ENCODE measurements at places on chromosomes 6 and 20.
A peak's percentile ranks its signal among the peaks of the same experiment; 100 is the strongest.

DNA sequence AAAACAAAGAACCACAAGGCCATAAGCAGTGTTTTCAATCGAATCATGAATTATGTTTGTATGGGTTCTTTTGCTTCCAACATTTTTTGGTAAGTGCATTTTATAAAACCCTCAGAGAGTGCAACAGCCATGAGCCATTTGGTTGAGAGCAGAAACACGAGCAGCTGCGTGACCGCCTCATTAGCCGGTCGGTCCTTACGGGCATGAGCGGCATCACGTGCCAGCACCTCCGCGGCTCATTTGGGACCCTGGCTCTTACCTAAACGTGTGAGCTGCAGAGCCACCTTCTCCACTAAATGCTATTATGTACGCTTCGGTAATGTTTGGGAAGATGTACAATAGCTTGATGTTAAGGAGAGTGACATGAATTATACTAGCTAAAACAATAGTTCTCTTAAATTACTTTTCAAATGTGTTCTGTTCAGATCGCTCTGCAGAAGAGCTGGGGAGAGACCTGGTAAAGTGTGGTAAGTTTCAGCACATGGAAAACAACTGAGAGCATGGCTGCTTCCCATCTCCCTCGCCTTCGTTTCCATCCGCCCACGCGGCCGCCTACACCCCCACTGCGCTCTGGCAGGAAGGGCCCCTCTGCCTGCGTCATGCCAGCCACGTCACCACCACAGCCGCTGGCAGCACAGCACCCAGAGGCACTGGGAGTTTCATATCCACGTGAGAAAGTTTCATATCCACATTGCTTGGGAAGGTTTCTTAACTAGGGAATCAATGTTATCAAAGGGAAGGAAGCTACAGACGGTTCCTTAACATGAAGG, 23.7 kb upstream of the PDE10A start:
- DNase-seq, result no peak

DNA sequence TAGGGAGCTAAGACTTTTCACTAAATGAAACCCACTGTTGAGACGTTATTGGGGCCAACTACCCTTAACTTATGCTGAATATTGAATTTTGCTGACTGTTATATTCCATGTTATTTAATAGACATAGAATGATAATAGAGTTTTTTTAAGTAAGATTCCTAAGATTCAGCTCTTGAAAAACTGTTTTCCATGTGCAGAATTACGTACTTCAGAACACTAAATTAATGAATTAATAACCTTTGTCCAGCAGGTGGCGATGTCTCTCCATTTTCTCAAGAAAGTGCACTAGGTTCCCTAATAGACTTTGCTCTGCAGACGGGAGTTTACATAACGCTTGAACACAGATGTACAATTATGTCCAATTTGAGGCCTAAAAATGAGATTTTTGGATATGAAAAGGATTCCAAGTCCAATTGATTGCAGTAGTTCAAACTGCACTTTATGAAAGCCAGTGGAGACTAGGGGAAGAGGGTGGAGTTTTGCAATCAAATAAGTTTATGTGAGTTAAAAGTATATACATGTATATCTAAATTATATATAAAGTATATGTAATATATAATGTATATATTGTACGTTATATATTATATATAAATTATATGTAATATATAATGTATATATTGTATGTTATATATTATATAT, 282.1 kb downstream of the UST start:
- peak; percentile 82 for DNase-seq

GRCh38 chr6:28081486-28081751, 1.1 kb downstream of the ZNF165 start:
- DNase-seq, result no peak

DNA sequence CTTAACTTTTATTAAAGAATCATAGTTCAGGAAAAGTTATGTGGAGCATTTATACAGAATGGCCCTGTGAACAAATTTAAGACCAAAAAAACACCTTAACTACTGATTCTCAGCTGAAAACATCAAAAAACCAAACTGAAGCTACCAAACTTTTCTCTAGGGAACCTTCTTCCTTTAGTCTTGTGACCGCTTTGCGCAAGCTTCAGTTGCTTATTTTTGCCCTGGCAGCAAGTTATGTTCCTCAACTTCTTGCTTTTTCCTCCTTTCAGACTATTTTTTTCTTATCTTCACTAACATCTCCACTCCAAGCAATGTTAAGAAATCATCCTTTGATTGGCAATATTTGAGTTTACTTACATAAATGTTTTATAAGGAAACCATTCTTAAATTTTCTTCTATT, 100.1 kb downstream of the MYB start:
- no peak for DNase-seq

- no peak for DNase-seq
Observed at GRCh38 chr6:45415315-45415714, 37.6 kb upstream of the SUPT3H start.

DNA sequence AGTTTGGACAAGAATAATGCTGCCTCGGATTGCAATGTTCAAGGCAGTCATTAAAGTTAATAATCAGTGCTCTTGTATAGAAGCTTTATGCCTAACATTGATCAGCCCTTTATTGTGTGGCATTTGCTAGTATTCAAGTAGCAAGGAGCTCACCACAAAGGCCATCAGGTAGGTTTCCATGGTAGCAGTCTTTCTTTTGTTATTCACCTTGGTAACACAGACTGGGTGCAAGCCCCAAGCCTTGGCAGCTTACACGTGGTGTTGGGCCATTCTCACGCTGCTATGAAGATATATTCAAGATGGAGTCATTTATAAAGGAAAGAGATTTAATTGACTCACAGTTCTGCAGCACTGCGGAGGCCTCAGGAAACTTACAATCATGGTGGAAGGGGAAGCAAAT, 149.3 kb downstream of the ADAT2 start:
- DNase-seq, result no peak

DNA sequence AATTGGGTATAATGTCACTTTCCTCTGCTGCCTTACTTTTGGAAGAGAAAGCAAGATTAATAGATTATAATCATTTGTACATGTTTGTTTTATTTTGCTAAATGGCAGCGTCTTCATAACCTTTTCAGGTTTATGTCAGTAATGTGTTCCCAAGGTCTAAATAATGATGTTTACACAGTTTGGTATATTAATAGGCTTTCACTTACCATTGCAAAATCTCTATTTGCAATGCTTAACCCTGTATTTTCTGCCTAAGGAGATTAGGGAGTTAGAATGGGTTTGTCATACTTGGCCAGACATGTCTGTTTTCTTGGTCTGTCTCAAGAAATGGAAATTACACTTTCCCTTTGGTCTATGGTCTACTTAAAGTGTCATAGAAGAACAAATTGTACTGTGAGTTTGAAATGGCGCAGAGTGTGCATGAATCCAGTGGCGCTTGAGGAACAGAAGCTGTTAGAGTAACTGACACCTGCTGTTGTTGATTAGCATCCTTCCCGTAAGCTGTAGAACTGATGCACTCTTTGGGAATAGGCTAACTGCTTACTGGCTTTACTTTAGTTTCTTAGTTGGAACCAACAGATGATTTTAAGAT, 261.1 kb downstream of the SAMD5 start:
- DNase-seq, result no peak

DNA sequence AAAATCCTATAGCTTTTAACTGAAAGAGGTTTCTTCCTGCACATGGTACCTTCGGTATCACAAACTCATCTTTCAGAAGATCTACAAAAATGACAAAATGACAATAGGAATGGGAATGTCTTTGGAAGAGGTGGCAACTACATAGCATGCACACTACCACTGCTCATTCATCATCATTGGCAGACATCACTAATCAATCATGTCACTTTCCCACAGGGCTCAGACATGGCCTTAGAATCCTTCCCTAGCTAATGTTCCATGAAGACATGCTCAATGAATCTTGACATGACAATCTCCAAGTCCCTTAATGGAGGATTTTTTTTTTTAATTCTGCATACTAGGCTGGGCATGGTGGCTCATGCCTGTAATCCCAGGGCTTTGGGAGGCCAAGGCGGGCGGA, 3.2 kb upstream of the PGC start:
- no peak for DNase-seq

GRCh38 chr6:127606131-127606562, 29.2 kb downstream of the C6orf58 start:
- peak; percentile 11 for DNase-seq

- no peak for DNase-seq
Observed at GRCh38 chr6:26270486-26270861, 94.5 kb upstream of the BTN3A2 start.

GRCh38 chr20:4569092-4569491, 152.6 kb upstream of the PRND start:
- DNase-seq, result no peak

- DNase-seq, result no peak
Observed at GRCh38 chr6:127458222-127458621, 967 bp downstream of the KIAA0408 start.

GRCh38 chr20:26243731-26244130, 547.1 kb upstream of the ZNF337 start:
- no peak for DNase-seq

DNA sequence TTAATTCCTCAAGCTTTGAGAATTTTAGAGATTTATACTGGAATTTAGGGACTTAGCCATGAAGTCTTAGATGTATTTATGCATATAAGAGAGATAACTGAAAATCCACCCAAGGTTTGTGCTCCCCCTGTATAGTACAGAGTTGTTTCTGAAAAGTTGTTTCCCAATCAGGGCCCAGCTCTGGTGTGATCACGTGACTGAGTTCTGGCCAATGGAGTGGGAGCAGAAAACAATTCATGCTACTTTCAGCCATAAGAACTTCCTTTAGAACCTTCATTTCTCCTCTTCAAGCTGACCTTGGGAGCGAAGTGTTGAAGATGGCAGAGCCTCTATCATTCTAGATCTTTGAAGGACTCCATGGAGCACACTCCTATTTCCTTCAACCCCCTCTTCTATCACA, 151.0 kb downstream of the RCAN2 start:
- DNase-seq, result no peak

GRCh38 chr6:108937170-108937569, 88.9 kb downstream of the ARMC2 start:
- DNase-seq, result no peak

GRCh38 chr6:160691617-160692016, 10.4 kb upstream of the PLG start:
- no peak for DNase-seq

DNA sequence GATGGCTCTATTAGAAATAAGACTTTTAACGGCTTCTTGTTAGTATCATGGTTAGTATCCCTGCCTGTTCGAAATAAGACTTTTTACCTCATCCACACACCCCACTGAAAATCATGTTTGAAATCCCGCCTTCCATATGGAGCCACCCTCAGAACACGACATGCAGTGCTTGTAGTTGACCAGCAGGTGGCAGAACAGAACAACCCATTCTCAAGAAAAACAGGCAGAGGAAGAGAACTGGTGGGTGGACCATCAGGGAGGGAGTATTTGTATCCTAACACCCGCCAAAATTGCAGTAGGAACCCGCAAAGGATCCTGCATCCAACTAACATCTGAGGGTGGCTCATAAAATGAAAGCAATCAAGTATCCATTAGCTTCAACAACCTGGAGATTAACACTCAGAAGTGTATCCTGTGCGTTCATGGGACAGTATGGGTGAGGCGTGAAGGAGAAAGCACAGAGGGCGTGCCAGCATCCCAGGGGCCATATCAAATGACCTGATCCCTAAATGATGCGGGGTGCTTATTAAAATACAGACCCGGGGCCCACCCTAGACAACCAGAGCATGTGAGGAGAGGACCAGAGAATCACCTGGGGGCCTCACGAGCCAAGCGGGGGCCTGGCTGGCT, 89.6 kb upstream of the NHSL1 start:
- DNase-seq, result peak; percentile 78

DNA sequence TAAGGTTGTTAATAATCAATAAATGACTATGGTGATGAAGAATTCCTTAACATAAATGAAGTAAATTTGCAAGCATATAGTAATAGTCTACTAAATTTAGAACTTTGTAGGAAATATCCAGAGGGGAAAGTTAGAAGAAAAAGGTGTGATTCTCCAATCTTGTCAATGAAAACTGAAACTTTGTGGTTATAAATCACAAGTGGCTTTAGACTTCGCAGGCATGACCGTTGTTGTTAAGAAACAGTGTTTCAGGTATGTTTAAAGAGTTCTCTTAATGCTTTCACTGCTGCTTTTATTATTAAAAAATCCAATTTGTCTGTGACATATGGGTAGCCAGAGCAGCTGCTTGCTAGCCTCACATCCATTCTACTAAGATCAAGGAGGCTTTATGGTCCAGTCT, 475.6 kb upstream of the ADGRB3 start:
- DNase-seq, result no peak

DNA sequence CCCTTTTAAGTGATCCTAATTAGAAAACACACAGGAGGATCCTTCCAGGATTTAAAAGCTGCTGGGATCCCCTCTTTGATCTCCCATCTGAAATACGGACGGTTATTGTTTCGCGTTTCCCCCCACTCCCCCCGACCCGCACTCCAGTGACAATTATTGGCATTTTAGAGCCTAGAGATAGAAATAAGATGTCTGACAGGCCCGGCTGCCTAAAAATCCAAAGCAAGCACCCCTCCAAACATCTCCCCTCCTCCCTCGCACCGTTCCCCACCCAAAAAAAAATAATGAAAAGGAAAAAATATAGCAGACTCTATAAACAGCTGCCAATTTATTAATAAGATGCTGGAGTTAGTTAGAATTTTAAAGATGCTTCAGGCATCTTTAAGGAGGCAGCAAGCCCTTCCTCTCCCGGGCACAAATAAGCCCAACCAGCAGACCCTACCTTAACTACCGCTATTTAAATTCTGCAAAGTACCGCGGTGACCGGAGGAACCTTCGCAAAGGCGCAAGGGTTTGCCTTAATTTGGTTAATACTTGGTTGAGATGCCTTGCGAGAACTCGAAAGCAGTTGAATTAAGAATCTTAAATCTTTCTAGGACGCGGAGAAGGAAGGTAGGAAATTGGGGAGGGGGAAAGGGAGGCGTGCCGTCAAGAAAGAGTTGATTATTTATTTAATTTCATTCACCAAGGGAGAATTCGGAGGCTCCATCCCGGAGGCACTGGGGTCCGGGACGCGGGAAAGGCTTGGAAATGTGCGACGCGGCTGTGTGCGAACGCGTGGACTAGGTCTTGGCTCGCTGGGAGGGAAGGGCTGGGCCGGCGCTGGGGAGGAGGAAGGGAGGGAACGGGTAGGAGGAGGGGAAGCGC, 1.5 kb upstream of the ISM1 start:
- no peak for DNase-seq

DNA sequence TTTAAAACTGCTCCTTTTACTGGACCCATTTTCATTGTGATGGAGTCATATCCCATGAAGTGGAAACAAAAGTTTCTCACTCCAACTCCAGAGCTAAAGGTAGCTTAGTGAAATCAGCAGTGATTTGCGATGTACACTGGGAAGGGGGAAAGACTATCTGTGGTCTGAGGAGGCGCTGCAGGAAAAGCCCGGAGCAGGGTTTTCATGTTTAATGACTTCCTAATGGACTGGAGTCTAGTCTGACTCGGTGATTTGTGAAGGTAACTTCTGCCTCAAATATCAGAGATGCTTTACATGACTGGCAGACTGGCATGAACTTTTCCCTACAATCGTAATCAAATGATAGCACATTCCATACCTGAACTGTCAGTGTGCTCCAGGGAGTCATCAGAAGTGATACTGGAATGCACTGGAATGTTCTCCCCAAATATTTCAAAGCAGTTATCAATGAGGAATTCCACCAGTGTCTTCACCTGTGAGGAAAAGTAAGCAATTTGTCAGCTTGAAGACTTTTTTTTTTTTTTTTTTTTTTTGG, 7.0 kb downstream of the TAGAP start:
- DNase-seq, result no peak
